IPS-NIHi11 (cell line): ENCODE measurements at places on chromosomes 7 and 10.
A peak's percentile ranks its signal among the peaks of the same experiment; 100 is the strongest.

DNA sequence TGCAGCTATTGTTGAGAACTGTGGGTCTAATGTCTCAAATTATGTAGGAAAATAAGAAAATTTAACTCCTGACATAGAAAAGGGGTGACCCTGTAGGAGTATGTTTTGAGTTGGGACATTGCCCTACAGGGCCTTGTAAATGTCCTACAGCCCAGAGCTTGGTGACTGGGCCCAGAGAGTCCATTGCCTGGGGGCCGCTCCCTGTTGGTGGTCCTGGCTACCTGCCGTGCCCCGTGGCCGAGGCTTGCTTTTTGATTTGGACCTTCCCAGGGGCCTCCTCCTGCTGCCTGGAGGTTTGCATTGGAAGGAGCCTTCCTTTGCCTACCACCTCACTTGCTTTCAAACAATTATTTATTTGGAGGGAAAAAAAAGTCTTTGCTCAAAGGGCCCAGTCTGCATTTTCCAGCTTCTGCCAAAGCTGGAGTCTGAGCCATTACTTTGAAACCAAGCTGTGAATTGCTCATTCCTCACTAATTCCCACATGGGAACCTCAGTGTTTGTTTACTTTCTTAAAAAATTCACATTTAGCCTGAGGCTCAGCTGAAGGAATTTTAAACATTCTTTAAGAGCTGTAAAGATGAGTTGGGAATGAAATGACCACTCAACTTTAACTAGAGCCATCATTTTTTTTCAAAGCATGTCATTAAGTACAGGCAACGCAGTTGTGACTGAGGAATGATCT is 355.0 kb downstream of the GLRX3 start:
- DNase-seq, result no peak

GRCh38 chr10:97534746-97535367 is 36.1 kb downstream of the UBTD1 start:
- DNase-seq, result peak; percentile 82

DNA sequence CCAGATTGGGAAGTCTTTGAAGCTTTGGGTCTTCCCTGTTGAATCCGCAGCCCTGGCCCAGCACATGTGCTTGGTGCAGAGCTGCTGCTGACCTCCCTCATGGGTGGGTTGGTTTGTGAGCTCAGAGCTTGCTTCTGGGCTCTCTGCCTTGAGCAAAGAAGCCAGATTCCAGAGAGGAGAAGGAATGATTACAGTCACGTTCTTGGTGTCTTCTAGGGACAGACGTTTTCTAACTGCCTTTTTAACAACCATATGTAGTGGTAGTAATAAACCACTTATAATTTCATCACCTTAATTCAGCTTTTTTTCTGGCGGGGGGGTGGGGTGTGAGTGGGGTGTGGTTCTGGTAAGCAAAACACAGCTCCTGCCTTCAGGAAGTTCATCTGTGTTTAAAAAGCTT is 39.5 kb downstream of the LRMDA start:
- DNase-seq, result no peak

DNA sequence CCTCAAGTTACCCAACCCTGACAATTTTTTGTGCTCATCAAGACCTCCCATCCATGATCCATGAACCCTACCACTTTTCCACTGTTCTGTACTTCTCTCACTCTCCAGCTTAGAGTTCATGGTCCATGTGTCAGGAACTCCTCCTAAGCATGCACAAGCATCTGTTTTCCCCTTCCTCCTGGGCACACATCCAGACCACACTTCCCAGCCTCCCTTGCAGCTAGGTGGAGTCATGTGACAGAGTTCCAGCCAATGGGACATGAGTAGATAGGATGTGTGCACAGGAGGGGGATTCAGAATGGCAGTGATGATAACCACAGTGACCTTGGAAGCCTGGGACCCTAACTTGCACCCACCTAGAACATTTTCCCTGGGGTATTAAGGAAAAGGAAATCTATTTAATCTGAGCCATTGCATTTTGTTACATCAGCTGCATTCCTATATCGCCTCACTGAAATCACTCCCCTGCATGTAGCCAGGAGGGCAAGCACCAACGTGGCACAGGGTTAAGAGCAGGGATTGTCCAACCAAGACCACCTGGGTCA is 9.6 kb upstream of the FRMPD2 start:
- DNase-seq, result no peak

DNA sequence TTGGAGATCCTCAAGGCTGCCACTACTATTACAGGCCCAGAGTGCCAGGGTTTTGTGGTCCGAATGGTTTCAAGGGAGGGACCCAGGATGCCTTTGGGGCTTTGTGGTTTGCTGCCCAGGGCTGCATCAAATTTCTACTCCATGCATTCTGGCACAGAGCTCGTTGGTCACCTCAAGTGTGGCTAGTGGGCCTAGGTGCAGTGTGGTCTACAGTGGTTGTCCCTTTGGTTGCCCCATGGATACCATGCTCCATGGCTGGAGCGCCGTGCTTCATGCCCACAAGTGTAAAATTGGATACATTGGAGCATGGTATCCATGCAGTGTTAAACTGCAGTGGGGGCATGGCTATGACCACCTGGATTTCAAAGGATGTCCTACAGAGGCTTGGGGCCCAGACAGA is 5.4 kb upstream of the PRF1 start:
- DNase-seq, result no peak

DNA sequence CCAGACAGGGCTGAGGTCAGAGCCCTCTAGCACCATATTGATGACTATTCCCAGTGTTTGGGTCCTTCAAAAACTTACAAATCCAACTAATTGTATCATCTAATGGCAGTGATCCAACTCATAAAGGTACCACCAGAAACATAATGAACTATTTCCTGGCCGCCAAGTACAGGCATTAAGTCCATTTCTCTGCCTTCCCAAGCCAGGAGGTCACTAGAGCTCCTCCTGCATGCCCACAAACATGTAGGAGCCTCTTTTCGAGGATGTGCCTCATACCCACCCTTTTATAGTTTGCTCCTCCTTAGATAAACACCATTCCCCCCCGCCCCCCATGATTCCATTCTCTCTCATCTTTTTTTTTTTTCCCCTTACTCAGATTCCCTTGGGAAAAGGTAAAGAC is 91.3 kb downstream of the CHN2 start:
- no peak for DNase-seq

- peak; percentile 77 for DNase-seq
Observed at GRCh38 chr10:106711313-106711906, 453.1 kb downstream of the SORCS1 start.

GRCh38 chr7:124996778-124997177 is 67.2 kb upstream of the POT1 start:
- DNase-seq, result no peak

DNA sequence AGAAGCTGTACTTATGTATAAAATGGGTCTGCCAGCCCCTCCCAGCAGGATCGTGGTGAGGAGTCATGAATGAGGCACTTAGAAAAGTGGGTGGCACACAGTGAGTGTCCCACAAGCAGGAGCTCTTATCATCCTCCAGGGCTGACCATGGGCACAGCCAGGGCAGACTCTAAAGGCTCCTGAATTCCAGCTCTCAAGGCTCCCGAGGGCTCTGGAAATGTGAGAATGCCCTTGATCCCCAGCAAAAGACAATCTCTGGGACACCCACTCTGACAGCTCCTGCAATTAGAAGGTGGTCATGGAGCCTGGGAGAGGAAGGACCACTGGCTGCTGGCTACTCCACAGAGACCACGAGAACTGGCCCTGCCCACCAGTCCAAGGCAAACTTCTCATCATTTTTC is 1.6 kb downstream of the VSTM4 start:
- no peak for DNase-seq

DNA sequence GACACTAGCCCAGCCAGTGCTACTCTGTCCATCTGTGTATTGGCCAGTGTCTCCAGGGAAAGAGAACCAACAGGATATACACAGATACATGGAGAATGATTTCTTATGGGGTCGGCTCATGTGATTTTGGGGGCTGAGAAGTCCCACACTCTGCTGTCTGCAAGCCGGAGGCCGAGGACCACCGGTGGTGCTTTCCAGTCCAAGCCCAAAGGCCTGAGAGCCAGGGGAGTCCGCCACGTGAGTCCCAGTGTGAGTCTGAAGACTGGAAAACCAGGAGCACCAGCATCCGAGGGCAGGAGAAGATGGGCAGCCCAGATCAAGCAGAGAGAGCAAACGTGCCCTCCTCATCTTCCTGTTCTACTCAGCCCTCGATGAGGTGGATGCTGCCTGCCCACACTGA is 71.5 kb downstream of the C10orf143 start:
- DNase-seq, result no peak

- peak; percentile 28 for DNase-seq
Observed at GRCh38 chr10:26755443-26755903, 58.0 kb downstream of the PDSS1 start.

GRCh38 chr7:16091701-16092310 is 329.5 kb downstream of the CRPPA start:
- DNase-seq, result no peak

GRCh38 chr10:1136268-1136667 is 80.1 kb downstream of the WDR37 start:
- DNase-seq, result no peak

GRCh38 chr10:124722798-124723783 is 21.1 kb downstream of the FAM53B start:
- no peak for DNase-seq

- peak; percentile 16 for DNase-seq
Observed at GRCh38 chr10:59864141-59864962, 42.0 kb downstream of the CCDC6 start.

DNA sequence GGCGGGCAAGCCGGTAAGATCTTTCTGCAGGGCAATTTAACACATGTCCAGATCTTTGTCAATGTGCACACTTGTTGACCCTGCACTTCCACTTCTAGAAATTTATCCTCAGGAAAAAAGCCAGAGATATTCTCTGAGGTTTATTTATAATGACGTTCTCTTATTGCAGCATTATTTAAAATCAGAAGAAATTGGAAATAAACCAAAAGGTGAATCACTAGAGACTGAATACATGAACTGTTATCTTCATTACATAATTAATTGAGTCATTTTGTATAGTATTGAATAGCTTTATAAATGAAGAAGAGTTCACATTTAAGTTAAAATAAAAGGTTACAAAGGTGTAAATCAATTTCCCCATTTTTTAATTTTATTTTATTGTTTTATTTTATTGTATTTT is 16.3 kb upstream of the SAR1A start:
- DNase-seq, result no peak

DNA sequence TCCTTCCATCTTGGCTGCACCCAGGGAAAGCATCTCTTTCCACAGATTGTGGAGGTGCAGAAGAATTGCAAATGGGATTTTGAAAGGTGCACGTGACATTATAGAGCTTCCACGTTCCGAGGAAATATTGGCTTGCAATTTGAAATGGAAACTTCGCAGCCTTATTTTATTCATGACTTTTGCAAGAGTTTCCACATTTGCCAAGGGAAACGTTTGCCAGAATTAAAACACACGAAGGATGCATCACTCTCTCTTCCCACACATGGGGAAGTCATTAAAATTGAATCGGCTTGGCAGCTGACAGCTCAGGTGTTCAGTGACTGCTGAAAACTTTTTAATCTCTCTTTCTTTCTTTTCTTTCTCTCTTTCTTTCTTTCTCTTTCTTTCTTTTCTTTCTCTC is 475.4 kb upstream of the IGFBP3 start:
- DNase-seq, result no peak

DNA sequence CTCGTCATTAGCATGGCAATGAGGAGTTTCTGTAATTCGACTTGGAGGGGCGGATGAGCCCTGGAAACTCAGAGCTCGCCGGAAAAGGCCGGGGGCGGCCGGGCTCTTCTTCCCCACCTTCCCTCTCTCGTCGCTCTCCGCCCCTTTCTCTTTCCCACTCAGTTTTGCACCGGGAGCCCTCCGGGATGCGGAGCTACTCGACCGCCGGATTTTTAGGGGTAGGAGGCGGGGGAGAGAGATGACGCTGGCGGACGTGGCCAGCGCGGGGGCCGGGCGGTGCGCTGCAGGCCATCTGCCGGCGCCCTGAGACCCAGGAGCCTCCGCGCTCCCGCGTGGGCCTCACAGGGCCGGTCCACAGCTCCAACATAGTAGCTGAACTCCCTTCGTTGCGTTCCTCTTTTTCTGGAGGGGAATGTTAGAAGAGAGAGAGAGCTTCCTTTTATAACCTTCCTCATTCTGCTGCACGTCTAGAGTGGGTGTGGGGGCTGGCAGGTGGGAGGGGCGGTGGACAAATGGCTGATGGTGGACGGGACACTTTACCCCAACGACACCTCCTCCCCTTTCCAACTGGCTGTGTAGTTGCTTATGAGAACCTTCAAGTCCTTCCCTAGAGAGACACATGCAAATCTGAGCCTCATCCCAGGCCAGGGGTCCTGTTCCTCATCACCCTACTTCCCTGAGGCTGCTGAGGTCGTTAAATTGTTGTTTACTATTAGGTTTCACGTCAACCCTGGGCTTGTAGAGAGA is 1.1 kb upstream of the HOXA1 start:
- no peak for DNase-seq

GRCh38 chr10:72702868-72703581 is 11.1 kb downstream of the MCU start:
- DNase-seq, result no peak

DNA sequence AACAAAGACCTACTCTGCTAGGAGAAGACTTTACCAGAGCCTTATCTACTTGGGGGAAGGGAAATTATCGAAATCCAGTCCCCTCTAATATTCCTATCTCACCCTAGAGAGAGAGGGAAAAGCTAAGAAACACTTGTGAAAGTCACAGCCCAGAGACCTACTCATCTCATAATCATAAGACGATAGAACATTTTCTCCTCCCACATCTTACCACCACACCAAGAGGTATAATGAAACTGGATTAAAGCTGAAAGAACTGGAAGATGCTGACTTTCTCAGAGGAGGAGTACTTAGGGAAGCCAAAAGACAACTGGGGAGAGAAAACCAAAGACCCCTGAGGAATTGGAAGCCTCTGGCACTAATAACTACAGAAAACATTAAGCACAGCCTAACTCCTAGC is 10.8 kb upstream of the CPA5 start:
- no peak for DNase-seq

- no peak for DNase-seq
Observed at GRCh38 chr10:80448209-80448942, 5.7 kb upstream of the TSPAN14 start.

- DNase-seq, result no peak
Observed at GRCh38 chr10:77163670-77164348, 473.8 kb downstream of the KCNMA1 start.

DNA sequence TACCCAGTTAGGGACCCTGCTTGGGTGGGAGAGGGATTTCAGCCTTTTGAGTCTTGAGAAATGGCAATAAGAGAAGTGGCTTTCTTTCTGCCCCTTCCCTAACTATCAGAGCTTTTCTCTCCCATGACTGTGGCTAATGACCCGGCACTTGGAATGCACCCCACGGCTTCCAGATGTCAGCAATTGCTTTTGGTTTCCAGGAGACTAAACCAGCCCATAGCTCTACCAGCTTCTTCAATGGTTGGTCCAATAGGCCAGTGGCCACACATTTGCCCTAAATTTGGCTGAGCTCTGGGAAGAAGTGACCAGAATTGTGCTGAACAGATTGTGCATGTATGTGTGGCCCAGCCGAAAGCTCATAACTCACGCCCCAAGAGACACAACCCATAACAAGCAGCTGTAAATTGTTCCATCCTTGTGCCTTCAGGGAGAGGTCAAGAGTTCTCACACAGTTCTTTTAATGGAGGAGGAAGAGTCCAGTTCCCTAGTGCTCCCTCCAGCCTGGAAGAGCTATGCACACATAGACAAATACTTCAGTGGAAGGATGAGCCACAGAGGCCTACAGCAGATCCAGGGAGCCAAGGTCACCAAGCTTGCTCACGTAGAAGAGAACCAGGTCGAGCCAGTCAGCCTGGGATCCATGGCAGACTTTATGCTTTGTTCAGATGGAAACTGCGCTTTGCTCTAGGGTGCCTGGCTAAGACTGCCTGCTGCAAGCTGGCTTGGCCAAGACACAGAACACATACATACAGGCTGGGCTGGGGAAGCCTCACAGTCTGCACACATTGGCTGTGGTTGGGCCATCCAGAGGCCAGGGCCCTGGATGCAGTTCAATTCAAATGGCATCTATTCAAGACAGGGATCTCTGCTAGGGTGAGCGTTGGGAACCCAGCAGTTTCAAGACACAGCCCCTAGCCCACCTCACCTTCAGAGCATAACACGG is 131.8 kb upstream of the HABP2 start:
- DNase-seq, result no peak
